ENCODE measurements at places on chromosomes 16 and 17.
A peak's percentile ranks its signal among the peaks of the same experiment; 100 is the strongest.

GRCh38 chr16:85027958-85028684 lies 526 bp downstream of the KIAA0513 start:
- DNase-seq: no peak

GRCh38 chr16:53058882-53059281 lies 4.1 kb downstream of the CHD9 start:
- DNase-seq: no peak

- DNase-seq: no peak
These were observed 44.1 kb upstream of the MYH10 start for GRCh38 chr17:8674344-8675305.

DNA sequence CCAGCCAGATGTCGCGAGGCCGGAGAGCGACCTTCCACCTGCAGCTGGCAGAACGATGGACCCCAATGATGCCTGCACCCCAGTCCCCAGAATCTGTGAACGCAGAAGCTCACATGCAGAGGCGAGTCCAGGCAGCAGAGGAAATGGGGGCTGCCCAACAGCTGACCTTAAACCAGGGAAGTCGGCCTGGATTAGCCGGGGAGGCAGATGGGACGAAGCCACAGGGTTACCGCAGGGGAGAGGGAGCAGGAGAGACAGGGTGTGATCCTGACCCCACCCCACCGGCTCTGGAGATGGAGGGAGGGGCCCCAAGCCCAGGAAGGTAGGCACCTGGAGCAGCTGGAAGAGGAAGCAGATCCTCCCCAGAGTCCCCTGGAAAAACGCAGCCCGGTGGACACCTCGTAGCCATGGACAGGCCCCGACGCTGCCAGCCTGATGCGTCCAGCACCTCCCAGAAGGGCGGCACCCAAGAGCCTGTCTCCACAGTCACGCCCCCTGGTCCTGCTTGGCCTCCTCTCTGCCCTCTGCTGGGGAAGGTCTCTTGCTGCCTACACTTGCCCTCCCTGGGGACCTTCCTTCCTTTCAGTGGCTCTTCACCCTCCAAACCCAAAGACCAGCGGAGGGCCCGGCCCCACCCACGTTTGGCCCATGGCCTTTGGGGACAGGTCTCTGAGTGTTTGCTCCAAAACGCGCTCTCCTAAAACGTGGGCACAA lies 37.3 kb downstream of the PIEZO1 start:
- peak; percentile 38 for DNase-seq

GRCh38 chr16:84689111-84689510 lies 10.7 kb upstream of the USP10 start:
- no peak for DNase-seq

- DNase-seq: no peak
These were observed 14.4 kb downstream of the EPOP start for GRCh38 chr17:38660097-38661025.

GRCh38 chr16:30893417-30893743 lies 497 bp downstream of the BCL7C start:
- DNase-seq: no peak

- DNase-seq: peak; percentile 1
These were observed 96.8 kb upstream of the ELAC2 start for GRCh38 chr17:13114601-13115031.

DNA sequence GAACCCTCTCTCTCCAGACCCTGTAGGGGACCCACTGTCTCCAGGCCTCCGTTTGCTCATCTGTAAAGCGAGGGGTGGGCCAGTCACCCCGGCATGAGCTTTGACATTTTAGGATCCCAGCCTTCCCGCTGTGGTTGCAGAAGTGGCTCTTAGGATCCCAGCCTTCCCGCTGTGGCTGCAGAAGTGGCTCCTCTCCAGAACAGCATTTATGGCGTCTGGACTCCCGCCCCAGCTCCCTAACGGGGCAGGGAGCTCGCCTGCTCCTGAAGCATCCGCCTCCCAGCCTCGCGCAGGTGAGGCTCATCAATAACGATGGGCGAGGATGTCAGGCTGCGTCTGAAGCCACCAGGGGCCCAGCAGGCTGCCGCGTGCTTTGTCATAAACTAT lies 222.3 kb upstream of the TNRC6C start:
- no peak for DNase-seq

DNA sequence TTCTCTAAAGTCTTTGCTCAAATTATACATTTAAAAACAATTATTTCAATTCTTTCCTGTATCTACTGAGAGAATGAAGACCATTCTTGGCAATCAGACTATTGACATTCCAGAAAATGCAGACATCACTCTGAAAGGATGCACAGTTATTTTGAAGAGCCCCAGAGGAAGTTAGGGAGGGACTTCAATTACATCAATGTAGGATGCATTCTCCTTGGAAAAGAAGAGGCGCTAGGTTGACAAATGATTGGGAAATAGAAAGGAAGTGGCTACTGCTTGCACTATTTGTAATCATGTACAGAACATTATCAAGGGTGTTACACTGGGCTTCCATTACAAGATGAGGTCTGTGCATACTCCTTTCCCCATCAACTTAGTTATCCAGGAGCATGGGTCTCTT lies 74.3 kb downstream of the SSH2 start:
- DNase-seq: no peak

GRCh38 chr16:31875112-31875803 lies 1.7 kb downstream of the ZNF267 start:
- DNase-seq: no peak

DNA sequence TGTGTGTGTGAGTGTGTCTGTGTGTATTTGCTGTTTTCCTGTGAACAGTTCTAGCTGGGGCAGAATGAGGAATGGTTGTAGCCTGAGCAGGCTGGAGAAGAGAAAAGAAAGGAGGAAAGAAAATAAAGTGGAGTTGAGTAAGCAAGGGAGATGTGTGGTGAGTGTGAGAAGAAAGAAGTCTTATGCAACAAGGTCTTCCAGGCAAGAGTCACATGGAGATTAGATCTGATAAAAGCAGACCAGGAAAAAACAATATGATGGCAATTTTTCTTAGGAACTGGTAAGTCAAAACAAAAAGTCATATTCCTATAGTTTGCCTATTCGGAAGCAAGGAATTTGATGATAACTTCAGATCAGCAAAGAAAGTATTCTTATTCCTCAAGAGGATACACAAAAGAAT lies 125.0 kb downstream of the HS3ST3A1 start:
- no peak for DNase-seq

DNA sequence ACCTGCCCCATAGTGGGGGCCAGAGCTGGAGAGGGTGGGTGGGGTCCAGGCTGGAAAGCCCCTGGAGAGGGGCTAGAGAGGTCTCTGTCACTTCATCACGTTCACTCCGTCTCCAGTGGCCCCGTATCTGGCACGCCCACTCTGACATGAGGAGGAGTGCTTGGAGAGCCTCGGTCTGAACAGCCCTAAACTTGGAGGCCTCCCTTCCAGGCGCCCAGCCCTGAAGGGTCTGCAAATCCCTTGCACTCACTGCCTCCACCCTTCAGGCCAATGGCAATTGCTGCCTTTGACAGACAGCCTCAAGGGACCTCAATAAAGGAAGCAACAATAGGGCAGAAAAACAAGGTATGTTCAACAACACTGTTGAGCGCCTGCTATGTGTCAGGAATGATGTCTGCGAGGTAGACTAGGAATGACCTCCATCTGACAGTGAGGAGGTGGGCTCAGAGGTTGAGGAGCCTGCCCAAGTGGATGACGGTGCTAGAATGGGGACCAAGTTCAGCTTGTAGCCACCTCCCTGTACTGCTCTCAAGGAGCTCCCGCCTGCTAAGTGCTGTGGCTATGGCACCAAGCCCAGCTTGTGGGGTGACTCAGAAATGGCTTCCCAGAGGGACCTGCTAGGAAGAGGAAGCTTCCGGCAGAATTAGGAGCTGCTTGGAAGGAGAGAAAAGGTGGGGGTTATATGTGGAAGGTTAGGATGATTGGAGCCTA lies 2.9 kb upstream of the EPX start:
- DNase-seq: no peak

DNA sequence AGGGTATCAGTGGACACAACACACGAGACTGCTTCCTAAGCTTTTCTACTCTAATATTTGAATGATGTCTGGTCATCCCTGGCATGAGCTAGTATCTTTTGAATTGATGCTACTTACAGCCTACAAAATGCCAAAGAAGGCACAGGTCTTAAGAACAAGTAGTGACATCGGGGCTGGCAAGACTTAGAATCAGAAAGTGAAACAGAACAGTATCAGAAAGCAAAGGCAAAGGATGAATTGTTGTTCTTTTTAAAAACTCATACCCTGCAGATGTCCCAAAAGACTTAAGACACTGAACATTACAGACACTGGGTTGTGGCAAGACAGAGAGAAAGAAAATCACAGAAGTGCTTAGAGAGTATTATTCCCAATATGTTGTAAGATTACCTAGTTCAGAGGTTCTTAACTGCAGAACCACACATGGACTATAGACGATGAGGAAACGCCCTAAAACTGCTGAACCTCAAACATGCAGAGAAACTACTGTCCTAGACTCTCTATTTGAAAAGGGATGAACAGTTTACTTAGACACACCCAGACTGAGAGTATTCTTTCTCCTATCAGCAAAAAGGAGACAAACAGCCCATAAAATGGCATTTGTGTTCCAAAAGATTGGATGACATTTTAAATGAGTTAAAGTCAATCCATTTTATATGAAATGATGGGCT lies 12.5 kb downstream of the ZNF19 start:
- no peak for DNase-seq

- DNase-seq: no peak
These were observed 4.7 kb downstream of the DUSP14 start for GRCh38 chr17:37494401-37494831.

- DNase-seq: no peak
These were observed 32.1 kb upstream of the SLC6A2 start for GRCh38 chr16:55623640-55624039.

GRCh38 chr17:61248399-61248798 lies 151.2 kb upstream of the TBX2 start:
- DNase-seq: no peak

- DNase-seq: no peak
These were observed 1.1 kb upstream of the HNF1B start for GRCh38 chr17:37745801-37746426.

GRCh38 chr17:12180644-12181261 lies 160.1 kb downstream of the MAP2K4 start:
- no peak for DNase-seq

- no peak for DNase-seq
These were observed 60.0 kb upstream of the BCAR1 start for GRCh38 chr16:75311383-75311938.

- no peak for DNase-seq
These were observed 29.6 kb downstream of the SEC14L5 start for GRCh38 chr16:4987580-4988374.

DNA sequence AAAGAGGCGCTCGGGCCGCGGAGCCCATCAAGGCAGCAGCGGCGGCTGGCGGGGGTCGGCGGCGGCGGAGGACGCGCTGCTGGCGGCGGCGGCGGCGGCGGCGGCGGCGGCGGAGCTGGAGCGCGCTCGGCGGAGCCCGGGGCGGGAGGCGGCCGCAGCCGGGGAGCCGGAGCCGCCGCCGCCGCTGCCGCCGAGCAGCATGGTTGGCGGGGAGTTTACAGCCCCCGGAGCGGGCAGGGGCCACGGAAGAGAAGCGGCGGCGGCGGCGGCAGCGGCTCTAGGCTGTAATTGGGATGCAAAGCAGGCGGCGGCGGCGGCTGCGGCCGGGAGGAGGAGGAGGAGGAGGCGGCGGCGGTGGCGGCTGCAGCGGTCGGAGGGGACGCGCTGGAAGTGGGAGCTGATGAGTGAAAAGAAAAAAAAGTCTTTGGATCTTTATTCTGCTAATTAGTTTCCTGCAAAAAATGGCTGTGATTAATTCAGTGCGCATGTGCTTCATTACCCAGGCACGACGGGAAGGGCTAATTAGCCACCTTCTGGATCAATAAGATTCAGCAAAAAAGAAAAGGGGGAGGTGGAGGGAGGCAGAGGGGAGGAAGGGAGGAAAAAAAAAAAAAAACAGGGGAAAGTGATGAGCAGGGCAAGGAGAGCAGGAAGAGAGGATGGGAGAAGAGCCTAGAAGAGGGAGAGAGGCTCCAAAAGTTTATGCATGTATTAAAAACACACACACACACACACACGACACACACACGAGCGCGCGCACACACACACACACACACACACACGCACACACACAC lies 10.9 kb upstream of the ZFHX3 start:
- no peak for DNase-seq

DNA sequence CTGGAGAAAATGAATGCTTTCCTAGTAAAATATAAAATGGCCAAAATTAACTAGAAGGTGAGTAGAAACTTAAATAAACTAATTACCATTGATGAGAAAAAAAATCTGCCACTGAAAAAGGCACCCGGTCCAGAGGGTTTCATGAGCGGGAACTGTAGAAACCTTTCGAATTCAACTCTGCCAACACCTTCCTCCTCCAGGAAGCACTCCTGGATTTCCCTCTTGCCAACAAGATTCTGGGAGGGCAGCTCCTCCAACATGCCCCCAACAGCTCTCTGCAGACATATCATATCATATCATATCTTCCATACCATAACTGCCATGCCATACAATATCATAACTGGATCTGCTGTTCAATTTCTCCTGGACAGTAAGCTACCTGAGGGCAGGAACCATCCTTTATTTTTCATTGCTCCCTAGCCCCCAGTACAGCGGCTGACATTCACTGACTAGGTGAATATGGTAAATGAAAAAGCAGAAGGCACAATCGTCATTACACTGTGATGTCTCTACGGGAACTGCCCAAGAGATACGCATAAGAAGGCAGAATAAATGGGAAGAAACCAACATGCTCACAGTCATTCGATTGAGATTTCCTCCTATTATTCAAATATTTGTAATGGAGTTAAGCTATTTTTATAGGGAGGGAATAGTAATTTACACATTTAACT lies 9.2 kb downstream of the ARHGAP27 start:
- DNase-seq: no peak

DNA sequence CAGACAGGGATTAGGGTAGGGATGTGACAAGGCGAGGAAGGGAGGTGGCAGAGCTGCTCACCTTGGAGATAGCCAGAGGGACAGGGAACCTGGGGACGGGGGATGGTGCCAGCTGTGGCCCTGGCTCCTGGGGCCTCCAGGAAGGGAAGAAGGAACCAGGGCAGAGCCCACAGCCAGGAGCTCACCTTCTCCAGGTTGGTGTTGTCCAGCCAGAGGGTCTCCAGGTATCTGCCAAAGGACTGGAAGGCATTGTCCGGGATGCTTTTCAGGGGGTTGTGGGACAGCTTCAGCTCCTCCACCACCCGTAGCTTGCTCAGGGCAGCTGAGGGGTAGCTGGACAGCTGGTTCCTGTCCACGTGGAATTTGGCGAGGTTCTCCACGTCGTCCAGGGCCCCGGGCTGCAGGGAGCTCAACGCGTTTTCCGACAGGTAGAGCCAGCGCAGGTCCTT lies 801 bp downstream of the CHAD start:
- DNase-seq: no peak

DNA sequence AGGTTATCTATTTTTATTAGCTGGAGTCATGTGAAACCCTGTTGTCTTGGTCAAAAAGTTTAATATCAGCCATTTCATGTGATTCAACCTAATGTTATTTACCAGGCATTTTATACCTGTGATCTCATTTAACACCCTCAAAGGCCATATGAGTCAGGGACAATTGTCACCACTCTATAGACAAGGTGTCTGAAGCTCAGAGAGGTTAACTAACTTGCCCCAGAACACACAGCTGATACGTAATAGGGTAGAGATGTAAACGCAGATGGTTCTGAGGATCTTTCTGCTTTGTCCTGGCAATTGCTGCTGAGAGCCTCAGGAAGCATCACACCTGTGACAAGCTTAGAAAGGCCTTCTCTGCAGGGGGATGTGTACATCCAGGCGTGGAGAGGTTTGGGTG lies 4.9 kb downstream of the CD300A start:
- no peak for DNase-seq

Measured in stimulated activated CD4-positive, alpha-beta T cell treated with anti-CD3 and anti-CD28 coated beads, Interleukin-15, amount 100 ng/mL, for 48 hours (primary cell).